ENCODE measurements at places on chromosomes 4 and X.

DNA sequence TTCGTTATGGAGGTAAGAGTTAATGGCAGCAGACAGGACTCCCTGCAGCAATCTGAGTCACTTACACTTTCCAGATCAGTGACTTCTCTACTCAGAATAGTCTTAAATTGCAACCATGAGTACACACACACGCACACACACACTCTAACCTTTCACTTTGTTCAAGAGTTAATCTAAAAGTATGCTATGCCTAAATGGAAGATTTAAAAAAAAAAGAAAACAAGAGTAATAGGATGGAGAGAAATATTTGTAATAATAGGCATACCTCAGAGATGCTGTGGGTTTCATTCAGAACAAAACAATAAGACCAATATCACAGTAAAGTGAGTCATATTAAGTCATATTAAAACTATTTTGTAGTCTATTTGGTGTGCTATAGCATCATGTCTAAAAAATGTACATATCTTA, 969.1 kb upstream of the PCDH10 start:
- H3K4me1 ChIP-seq, result no peaks in the 10 kb centered on the region
- H3K4me3 ChIP-seq, result no peak overlapping the region
- H3K27ac ChIP-seq, result no peak overlapping the region
- no peaks in the 10 kb centered on the region for H3K27me3 ChIP-seq
- H3K36me3 ChIP-seq, result no peaks in the 10 kb centered on the region

DNA sequence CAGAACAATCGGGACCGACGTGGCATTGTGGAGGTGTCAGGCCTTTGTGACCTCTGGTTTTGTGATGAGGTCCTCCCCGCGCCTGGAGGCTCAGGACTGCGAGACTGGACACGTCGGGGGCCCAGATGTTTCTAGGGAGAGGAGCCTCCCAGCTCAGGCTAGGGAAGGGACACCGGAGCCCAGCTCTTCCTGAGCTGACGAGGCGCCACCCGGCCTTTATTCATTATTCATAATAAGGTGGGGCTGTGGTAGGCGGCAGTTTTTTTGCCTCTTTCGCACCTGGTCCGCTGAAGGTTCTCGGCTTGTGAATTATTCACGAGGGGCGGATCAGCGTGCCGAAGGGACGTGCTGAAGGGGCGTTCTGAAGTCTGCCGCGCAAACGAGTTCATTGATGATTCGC, 2.3 kb upstream of the UBA1 start:
- H3K27ac ChIP-seq, result no peak overlapping the region
- peak overlapping the region; percentile 90 for H3K4me3 ChIP-seq
- peaks cover 32% of the 10 kb centered on the region for H3K4me1 ChIP-seq
- peaks cover 19% of the 10 kb centered on the region for H3K36me3 ChIP-seq
- peaks cover 3% of the 10 kb centered on the region for H3K27me3 ChIP-seq

- H3K4me3 ChIP-seq, result no peak overlapping the region
- H3K27me3 ChIP-seq, result no peaks in the 10 kb centered on the region
- no peaks in the 10 kb centered on the region for H3K4me1 ChIP-seq
- DNase-seq, result no peak
- peaks cover 44% of the 10 kb centered on the region for H3K36me3 ChIP-seq
Observed at GRCh38 chr4:73213916-73214653, 44.5 kb downstream of the ANKRD17 start.

GRCh38 chr4:156784970-156785369, 186.6 kb downstream of the PDGFC start:
- no peak overlapping the region for H3K27ac ChIP-seq
- no peaks in the 10 kb centered on the region for H3K27me3 ChIP-seq
- H3K36me3 ChIP-seq, result peaks cover 31% of the 10 kb centered on the region
- H3K4me3 ChIP-seq, result no peak overlapping the region
- DNase-seq, result no peak

GRCh38 chr4:184961660-184962059, 56.6 kb upstream of the HELT start:
- peaks cover 36% of the 10 kb centered on the region for H3K4me1 ChIP-seq
- no peak overlapping the region for H3K27ac ChIP-seq
- H3K4me3 ChIP-seq, result no peak overlapping the region

DNA sequence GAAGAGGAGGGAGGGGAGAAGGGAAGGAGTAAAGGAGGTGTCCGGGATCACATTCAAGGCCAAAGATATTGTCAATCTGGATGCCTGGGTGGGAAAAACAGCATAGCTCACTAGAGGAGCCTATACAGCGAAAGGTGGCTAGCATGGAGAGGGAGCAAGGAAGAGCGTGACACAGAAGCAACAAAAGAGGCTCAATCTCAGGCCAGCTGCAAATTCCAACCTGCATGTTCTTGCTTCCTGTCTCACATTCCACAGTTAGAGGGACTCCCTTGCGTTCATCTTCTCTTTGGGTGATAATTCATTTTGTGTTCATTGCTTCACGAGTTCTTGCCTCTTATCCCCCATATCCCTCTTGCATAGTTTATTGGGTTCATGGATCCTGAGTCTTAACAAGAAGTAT, 3.0 kb upstream of the CLNK start:
- H3K36me3 ChIP-seq, result no peaks in the 10 kb centered on the region
- no peak overlapping the region for H3K27ac ChIP-seq
- H3K4me1 ChIP-seq, result peaks cover 21% of the 10 kb centered on the region
- no peak overlapping the region for H3K4me3 ChIP-seq
- no peak for DNase-seq

- no peak overlapping the region for H3K4me3 ChIP-seq
- H3K4me1 ChIP-seq, result no peaks in the 10 kb centered on the region
- DNase-seq, result no peak
Observed at GRCh38 chrX:133258481-133258880, 40.3 kb upstream of the TFDP3 start.

Data from nephron progenitor cell (in vitro differentiated cells).